ENCODE measurements at places on chromosomes 3 and 15.

- DNase-seq, result peak; percentile 8
Measured at GRCh38 chr15:27426805-27427204, 455.8 kb downstream of the GABRG3 start.

DNA sequence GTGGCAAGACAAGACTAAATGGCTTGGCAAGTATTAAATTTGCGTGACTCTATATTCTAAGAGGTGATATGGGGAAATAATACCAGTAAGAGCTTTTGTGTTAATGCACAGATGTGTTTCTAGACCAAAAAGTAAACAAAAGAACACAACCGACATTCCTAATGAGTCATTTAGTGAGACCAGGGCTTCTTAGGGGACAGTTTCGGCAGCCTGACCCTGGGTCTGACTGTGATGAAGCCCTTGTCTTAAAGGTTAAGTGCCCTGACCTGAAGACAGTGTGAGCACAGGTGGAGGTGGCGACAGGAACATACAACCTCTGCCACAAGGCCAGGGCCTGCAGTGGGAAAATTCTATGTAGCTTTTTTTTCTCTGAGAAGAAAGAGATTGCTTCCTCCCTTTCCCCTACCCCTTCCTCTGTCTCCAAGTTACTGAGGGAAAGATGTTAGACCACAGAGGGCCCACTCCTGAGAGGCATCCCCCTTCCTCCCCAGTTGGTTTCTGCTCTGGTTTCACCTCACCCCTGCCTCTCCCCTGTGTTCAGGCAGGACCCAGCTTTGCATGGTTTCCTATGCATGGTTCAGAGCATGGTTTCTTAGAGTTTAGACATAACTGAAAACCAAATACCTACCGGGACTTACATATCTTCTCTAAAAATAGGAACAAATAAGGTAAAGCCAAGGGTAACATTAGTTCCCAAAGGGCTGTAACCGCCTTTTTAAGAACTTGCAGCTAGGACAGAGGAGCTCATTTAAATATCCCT, 24.8 kb upstream of the CMTM7 start:
- no peak for DNase-seq

GRCh38 chr3:106862067-106862466, 515.2 kb upstream of the CCDC54 start:
- DNase-seq, result no peak

- no peak for DNase-seq
Measured at GRCh38 chr15:94844538-94845389, 613.4 kb downstream of the MCTP2 start.

- DNase-seq, result no peak
Measured at GRCh38 chr3:8767667-8768363, 1.6 kb downstream of the OXTR start.

GRCh38 chr15:37574985-37575384, 359.5 kb upstream of the TMCO5A start:
- no peak for DNase-seq

DNA sequence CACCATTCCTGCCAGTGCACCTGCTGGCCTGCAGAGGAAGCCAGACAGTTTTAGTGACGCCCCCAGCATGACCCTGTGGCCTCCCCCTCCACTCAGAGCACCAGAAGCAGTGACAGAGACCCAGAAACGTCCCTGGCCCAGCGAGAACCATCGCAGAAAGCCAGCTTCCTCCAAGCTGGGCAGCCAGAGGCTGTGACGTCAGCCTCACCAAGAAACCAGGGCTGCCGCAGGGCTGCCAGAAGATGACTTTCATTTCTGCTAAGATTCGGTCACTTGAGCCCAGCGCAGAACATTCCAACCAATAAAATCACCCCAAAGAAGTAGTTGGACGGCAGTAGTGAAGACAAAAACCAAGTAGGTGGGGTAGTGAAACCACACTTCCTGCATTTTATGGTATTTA, 29.6 kb upstream of the RPL32 start:
- DNase-seq, result no peak

- DNase-seq, result no peak
Measured at GRCh38 chr3:12708584-12709192, 44.8 kb upstream of the RAF1 start.

DNA sequence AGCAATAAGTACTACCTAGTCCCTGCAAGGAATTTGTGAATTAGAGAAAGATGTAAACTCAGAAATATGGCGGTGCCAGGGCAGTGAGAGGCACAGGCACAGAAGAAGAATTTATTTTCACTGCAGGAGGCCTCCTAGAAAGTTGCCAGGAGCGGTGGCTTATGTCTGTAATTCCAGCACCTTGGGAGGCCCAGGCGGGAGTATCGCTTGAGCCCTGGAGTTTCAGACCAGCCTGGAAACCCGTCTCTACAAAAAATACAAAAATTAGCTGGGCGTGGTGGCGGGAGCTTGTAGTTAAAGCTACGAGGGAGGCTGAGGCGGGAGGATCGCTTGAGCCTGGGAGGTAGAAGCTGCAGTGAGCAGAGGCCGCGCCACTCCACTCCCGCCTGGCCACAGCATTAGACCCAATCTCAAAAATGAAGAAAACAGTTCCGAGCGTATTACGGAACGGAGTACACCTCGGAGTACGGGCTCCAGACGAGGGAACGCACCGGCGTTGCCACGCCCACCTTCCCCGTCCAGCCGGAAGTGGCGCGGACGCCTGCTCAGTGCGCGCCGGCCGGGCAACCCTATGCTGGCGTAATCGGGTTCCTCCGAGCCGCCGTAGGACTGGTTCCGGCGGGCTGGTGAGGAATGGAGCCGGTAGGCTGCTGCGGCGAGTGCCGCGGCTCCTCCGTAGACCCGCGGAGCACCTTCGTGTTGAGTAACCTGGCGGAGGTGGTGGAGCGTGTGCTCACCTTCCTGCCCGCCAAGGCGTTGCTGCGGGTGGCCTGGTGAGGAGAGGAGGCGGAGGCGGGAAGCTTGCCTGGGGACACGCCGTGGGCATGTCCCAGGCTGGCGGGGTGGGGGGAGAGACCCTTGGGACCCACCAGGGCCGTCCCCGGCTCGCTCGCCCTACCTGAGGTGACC, at the start of gene FBXO22:
Gene FBXO22 (plus strand): TSS at position 548 of the 909 bp plus-strand sequence. CDS start 86 bp downstream, at position 634.
- peak; percentile 55 for DNase-seq

DNA sequence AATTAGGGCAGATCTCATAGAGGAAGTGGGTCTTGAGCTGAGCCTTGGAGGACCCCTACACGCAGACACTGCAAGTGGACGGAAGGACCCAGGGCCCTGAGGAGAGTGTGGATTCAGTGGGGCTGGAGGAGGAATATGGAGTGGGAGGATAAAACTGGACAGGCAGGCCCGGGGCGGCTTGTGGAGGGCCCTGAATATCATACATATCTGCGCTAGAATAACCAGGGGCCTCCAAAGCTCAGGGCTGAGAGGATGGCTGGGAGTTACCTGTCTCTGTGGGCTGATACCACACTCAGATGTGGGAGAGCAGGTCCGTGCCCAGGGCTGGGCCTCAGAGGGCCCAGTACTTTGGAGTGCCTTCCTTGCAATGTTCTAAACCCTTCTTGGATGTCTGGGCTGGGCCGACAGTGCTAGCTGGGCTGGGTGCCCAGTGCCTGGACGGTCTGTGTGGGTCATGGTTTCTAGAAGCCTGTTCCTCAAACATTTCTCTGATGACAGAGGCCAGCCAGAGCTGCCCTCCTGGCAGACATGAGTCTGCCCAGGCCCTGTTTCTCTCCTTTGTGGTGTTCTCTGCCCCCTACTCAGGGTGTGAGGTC, 29.6 kb downstream of the CHRD start:
- DNase-seq, result no peak

- DNase-seq, result peak; percentile 42
Measured at GRCh38 chr3:181727341-181728032, 15.8 kb downstream of the SOX2 start.

GRCh38 chr3:54131026-54131605, 8.8 kb downstream of the CACNA2D3 start:
- no peak for DNase-seq

- no peak for DNase-seq
Measured at GRCh38 chr15:64892847-64893403, 18.8 kb upstream of the ANKDD1A start.

DNA sequence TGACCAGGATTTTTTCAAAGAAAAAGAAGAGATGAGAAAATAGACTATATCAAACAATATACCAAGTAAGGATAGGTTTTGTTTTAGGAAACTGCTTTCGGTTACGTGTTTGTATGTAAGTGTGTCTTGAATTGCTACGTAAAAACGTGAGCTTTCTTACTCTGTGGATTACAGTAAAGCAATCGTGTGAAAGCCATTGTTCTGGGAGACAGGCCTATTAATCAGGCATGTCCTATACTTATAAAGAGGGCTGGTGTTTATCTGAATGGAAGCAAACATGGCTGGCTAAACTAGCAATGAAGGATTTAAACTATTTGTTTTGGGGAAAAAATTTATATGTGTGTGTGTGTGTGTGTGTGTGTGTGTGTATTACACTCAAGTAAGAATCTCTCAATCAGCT, 2.6 kb downstream of the EHHADH start:
- DNase-seq, result no peak

DNA sequence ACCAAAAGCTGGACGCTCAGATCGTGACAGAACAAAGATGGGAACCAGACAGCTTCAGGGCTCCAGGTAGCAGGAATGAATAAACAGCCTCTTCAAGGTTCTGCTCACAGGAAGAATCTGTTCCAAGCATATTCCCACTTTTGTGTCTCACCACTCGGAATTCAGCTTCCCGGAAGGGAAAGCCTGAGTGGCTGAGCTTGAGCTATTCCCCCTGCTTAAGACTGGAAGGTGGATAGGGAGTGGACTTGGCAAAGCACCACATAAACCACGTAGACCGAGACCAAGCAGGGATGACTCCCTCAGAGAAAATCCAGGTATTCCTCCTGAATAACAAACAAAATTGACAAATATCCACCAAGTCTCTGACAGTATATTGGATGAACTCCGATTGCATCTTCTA, 180.2 kb upstream of the NR2F2 start:
- DNase-seq, result no peak

GRCh38 chr15:27867861-27868260, 231.3 kb downstream of the OCA2 start:
- no peak for DNase-seq

DNA sequence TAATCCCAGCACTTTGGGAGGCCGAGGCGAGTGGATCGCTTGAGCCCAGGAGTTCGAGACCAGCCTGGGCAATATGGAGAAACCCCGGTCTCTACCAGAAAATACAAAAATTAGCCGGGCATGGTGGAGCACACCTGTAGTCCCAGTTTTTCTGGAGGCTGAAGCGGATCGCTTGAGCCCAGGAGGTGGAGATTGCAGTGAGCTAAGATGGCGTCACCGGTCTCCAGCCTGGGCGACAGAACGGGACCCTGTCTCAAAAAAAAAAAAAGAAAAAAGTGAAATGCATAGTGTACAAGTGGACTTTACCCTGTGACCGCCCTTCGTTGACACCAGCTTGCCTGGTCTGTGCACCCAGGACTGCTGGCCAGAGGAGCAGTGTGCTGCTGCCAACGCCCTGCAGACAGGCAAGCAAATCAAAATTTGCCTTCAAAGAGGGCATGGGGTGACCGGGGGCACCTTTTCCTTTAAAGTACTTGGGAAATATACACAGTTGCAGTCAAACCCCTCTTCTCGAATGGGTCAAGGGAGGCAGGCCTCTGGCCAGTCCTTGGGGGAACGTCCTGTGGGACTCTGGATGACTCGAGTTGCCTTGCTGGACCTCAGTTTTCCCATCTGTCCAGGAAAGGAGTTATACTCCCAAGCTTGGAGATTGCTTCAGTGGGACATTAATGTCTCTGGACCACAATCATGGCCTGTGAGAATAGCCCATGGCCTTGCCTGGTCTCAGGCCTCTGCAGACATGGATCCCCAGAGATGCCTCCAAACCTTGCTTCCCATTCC, 1.0 kb downstream of the XYLB start:
- no peak for DNase-seq

- no peak for DNase-seq
Measured at GRCh38 chr3:177530908-177531307, 333.6 kb upstream of the TBL1XR1 start.

GRCh38 chr15:26891448-26892181, 24.8 kb downstream of the GABRA5 start:
- peak; percentile 36 for DNase-seq

- DNase-seq, result no peak
Measured at GRCh38 chr3:73143821-73144237, 82.4 kb downstream of the EBLN2 start.

DNA sequence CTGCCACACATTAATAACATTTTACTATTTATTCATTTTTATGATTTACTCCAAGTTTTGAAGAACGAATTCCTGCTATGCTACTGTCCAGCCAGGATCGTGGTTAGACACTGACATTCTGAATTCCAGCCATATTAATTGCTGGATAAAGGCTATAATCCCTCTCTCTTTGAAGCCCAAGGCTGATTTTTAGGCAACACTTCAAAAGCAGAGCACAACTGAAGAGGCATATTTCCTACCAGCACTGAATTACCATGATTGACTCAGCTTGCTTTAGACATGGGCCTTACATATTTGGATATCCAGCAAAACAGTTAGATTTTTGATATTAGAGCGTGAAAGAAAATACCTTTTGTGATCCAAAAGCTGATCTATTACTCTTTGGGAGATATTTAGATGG, 205.0 kb downstream of the ZIC1 start:
- no peak for DNase-seq

- DNase-seq, result no peak
Measured at GRCh38 chr15:69643971-69644370, 191.4 kb downstream of the RPLP1 start.

- DNase-seq, result no peak
Measured at GRCh38 chr3:16604433-16604832, 790 bp downstream of the DAZL start.

- no peak for DNase-seq
Measured at GRCh38 chr3:59968513-59969045, 918.8 kb upstream of the CFAP20DC start.

- DNase-seq, result no peak
Measured at GRCh38 chr3:111616417-111617105, 21.4 kb upstream of the ZBED2 start.

GRCh38 chr15:68318008-68318835, 40.7 kb downstream of the FEM1B start:
- DNase-seq, result no peak

DNA sequence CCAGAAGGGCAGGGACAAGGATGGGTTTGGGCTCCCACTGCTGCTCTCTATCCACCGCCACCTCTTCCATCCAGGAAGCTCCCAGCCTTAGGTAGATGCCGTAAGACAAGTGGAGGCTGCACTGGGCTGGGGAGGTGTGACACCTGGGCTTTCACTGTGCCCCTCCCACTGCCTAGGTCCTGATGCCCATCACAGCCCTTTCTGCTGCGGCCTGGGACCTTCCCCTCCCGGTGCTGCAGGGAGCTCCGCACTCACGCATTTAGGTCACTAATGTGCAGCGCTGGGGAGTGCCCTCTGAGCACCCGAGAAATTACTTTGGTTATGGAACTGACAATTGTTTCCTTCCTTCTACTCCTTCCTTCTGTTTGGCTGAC, 850 bp downstream of the LTF start:
- DNase-seq, result no peak

DNA sequence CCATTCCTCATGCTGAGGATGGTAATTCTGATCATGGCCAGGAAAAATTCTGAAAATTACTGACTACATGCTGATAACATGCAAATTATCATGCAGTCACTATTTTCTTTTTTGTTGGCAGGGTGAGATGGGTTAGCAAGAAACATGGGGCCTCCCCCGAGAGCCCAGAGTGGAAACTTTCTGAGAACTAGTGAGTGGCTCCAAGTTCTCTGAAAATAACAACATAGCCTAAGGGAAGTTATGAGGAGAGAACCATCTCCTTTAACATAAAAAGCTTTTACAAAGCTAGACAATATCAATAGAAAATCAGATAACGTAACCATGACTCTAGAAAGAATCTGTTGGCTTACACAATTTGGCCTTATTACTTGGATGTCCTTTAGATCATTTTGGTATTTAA, 254.2 kb downstream of the PLOD2 start:
- no peak for DNase-seq

GRCh38 chr3:13427662-13428603, 7.8 kb upstream of the NUP210 start:
- DNase-seq, result no peak
